Right kidney (tissue), 9 donors: ENCODE measurements at places on chromosomes 12 and 14.

GRCh38 chr14:47660158-47660557 lies 15.2 kb downstream of the MDGA2 start:
- DNase-seq, result no peak

DNA sequence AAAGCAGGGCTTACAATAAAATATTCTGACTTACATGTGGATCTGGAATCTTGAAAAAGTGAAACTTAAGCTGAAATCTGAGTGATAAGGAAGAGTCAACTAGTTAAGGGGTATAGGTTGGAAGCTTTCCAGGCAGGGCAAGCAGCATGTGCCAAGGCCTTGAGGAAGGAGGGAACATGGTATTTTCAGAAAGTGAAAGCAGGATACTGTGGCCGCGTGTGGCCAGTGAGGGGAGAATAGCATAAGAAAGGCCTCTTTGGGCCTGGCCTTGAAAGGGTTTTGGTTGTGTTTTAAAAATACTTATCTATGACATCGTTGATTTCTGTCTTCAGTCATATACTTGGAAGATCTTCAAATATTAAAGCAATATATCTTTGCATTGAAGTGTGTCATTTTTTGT lies 213.4 kb downstream of the AKAP6 start:
- no peak for DNase-seq

GRCh38 chr12:68980476-68981212 lies 47.7 kb upstream of the CPM start:
- DNase-seq, result no peak

DNA sequence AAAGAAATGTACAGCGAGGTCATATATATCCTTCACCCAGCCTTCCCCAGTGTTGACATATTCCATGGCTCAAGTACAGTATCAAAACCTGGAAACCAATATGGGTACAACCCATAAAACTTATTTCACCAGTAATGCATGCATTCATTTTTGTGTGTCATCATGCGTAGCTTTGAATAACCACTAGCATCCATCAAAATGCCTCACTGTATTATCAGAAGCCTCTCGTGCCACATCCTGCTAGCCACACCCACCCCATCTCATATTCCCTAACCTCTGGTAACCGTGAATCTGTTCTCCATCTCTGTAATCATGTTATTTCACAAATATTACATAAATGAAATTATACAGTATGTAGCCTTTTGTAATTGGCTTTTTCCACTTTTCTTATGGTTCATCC lies 314.3 kb downstream of the RAD51B start:
- no peak for DNase-seq

DNA sequence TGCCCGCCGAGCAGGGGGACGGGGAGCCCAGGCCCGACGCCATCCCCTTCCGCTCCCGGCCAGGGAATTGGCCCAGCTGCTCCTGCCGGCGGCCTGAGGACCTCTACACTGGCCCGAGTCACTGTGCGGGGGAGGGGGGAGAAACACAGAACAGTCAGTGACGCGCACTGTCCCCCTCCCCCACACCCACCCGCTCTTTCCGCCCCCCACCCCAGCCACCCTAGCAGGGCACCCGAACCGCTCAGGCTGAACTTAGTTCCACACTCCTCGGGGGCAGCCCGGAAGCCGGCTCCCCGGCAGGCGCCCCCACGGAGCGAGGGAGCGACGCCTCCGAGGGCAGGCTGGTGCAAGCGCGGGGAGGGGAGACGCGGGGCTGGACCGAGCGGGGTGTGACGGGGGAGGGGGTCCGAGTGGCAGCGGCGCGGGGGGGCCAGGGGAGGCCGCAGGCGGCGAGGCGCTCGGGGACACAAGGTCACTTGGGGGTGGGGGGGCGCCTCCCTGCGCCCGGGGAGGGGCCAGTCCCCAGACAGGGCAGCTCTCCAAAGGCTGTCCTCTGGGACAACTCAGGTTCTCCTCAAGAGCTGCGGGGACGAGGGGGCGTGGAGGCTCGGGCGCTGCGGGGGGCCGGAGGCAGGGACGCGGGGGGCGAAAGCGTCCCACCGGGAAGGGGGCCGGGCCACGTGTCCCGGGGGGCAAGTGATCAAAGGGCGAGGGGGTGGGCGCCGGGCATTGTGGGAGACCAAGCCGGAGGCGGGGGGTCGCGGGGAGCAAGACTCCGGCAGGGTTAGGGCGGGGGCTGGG lies 648 bp downstream of the CHD4 start:
- peak; percentile 48 for DNase-seq

DNA sequence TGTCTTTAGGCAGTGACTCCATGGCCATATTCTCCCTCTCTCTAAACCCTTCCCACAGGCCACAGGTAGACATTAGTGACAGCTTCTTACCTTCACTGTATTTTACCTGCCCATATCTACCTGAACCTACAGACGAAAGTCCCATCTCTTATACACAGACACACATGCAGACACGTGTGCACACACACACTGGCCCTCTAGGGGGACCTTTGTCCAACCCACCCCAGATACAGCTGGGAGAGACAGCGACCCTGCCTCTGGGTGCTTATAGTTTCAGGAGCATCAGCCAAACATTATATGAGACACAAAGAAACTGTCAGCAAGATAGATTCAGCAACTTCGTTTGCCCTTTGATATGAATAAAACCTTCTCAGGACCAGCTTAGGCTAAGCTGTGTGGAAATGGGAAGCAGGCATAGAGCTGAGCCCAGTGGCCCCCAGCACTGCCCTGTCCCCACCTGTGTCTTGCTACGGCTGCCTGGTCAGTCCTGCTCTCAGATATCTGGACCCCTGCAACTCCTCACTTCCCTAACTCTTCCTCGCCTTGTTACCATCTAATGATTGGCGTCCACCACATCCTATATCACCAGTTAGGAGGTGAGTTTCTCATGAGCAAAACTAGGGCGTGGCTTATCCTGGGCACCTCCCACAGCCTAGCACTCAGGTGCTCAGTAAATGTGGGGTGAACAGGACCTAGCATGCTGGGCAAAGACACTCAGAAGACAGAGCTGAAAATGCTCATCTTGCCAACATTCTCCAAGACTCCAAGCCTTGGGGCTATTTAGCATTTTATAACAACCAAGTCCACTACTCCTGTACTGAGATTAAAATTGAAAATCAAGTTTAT lies 12.0 kb upstream of the CD9 start:
- no peak for DNase-seq

- no peak for DNase-seq
These were observed 33.9 kb downstream of the NUMB start for GRCh38 chr14:73424453-73424852.

- DNase-seq, result no peak
These were observed 612.0 kb downstream of the FLRT2 start for GRCh38 chr14:86141966-86142365.

DNA sequence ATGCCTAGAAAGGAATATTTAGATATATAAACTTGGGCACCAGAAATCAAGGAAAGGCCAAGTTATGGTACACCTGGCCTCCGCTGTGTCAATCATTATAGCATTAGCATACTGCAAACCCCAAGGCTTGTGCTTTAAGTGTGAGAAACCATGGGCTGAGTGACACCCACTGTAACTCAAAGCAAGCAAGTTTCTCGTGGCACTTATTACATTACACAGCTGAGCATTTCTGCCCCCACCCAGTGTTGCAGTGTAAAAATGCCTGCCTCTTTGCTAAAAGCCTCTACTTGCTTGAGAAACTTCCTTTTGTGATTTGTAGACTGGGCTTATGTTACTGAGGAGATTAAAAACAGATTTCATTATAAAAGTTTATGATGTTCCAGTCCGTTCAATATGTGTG lies 122.0 kb downstream of the TGFB3 start:
- no peak for DNase-seq

DNA sequence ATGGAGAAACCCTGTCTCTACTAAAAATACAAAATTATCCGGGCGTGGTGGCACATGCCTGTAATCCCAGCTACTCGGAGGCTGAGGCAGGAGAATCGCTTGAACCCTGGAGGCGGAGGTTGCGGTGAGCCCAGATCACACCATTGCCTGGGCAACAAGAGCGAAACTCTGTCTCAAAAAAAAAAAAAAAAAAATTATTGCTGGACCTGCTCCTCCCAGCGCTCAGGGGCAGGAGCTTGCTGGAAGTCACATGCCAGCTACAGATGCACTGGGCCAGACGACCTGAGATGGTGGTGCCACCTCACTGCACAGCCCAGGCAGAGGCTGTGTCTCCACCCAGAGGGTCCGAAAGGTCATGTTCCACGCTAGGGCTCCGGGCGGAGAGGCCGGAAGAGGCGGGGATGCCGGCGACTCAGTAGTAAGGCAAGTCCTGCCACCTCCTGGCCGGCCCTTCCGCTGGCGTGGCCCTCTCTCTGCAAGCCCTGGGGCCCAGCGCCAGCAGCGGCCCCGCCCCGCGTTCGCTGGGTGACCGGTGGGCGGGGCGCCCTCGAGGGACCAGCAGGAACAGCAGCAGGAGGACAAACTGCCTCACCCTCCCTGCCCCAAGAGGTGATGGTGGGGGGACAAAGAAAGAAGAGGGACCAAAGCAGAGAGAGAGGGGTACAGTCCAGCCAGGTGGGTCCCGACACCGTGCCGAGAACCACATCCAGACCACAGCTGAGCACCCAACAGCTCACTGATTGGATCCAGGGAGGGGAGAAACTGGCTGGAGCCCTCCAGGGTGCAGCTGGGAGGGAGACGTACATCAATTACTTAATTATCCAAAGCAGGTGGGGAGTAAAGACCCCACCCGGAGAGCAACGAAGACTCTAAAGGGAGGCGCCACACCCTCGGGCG lies 3.6 kb upstream of the RHOF start:
- peak; percentile 87 for DNase-seq

DNA sequence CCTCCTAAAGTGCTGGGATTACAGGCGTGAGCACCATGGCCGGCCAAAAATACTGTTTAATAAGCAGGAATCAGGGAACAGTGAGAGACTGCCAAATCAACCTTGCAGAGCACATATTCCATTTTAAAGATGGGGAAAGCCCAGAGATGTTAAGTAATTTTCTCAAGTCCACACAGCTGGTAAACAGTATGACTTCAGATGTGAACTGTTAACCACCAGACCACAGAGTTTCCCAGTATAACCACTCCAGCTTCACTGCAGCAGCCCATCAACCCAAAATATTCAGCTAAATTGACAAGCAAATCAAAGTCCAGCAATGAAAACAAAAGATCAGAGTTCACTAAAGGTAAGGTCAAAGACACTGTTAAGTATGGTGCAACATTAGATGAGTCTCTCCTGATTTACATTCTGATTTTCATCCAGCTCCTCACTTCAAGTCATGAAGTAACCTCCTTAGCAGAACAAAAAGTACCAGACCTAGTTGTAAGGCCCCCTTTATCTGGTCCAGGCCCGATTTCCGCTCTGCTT lies 82.1 kb downstream of the TRAFD1 start:
- no peak for DNase-seq

DNA sequence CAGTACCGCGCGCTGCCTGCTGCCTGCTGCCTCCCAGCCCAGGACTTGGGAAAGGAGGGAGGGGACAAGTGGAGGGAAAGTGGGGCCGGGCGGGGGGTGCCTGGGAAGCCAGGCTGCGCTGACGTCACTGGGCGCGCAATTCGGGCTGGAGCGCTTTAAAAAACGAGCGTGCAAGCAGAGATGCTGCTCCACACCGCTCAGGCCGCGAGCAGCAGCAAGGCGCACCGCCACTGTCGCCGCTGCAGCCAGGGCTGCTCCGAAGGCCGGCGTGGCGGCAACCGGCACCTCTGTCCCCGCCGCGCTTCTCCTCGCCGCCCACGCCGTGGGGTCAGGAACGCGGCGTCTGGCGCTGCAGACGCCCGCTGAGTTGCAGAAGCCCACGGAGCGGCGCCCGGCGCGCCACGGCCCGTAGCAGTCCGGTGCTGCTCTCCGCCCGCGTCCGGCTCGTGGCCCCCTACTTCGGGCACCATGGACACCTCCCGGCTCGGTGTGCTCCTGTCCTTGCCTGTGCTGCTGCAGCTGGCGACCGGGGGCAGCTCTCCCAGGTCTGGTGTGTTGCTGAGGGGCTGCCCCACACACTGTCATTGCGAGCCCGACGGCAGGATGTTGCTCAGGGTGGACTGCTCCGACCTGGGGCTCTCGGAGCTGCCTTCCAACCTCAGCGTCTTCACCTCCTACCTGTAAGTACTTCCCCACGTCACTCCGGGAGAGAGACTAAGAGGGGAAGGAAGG lies at the start of gene LGR5:
Gene LGR5 (plus strand): TSS at position 186 of the 732 bp plus-strand sequence. CDS start 283 bp downstream, at position 469.
- DNase-seq, result peak; percentile 84

- peak; percentile 64 for DNase-seq
These were observed at the start of gene SETD1B for GRCh38 chr12:121803861-121804416. Gene SETD1B (plus strand): TSS chr12:121804009. CDS start chr12:121804738, 729 bp downstream.

DNA sequence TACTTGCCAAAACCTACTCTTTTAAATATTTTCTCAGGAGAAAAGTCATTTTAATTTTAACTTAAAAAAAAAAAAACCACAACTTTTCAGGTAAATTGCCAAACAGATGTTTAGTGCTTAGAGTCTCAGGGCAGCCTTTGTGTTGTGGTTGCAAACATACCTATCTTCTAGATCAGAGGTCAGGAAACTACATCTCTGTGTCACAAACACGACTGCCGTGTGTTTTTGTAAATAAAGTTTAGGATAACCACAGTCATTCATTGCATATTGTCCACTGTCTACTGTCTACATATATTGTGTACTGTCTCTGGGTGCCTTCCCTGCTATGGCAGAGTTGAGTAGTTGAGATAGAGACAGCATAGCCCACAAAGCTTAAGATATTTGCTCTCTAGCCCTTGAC lies 48.9 kb downstream of the DYRK2 start:
- DNase-seq, result no peak

DNA sequence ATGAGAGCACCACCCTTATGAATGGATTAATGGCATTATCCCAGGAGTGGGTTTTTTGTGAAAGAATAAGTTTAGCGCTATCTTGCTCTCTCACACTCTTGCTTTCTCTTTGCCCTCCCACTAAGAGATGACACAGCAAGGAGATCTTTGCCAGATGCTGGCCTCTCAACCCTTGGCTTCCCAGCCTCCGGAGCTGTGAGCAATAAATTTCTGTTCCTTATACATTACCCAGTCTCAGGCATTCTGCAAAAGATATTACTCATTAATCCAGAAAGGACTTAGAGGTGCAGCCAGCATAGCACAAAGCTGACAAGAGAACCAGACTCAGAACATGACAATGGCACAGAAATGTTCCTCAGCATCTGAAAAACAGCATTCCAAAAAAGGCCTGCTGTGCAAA lies 190.6 kb downstream of the ITPR2 start:
- no peak for DNase-seq

DNA sequence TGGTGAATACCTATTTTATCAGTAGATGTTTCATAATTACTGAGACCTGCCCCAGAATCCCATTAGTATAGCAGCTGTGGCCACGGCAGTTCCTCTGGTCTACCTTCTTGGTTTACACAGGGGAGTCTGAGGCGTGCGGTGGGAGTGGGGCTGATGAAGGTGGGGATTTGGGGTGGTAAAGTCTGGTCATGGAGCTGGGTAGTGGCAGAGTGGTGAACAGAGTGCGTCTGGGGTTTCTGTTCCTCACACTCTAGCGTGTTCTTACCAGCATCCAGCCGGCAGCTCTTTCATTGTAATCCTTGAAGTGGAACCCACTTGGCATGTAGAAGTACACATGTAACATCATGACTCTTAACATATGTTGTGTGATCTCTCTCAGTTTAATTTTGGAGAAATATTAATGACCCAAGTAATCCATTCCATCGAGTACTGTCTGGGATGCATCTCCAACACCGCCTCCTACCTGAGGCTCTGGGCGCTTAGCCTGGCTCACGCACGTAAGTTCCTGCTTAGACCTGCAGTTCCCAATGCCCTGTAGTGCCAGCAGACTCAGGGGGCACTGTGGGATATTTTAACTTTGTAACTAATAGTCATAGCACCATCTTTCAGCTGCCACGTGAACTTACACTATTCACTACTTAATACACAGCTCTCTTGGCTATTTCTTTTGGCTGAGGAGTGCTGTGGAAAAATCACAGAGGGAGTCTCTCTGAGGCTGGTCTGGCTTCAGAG lies 7.9 kb upstream of the DNAH10 start:
- no peak for DNase-seq
